Right hindlimb (tissue), 1 donor: ENCODE measurements at places on chromosomes 3 and 15.

DNA sequence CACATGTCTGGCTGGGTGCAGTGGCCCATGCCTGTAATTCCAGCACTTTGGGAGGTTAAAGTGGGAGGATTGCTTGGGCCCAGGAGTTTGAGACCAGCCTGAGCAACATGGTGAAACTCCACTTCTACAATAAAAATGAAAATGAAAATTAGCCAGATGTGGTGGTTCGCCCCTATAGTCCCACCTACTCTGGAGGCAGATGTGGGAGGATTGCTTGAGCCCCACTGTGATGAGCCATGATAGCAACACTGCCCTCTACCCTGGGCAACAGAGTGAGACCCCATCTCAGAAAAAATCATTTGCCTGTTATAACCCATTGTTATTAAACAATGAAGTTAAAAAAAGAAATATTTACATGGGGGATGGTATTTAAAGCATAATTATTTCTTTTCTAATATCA is 240.1 kb upstream of the ZPLD1 start:
- no peak for DNase-seq

- no peak for DNase-seq
Measured at GRCh38 chr3:49873623-49874022, 3.9 kb upstream of the CAMKV start.

- DNase-seq: no peak
Measured at GRCh38 chr15:38299216-38299615, 46.6 kb downstream of the SPRED1 start.

- no peak for DNase-seq
Measured at GRCh38 chr3:62496503-62496902, 123.2 kb upstream of the FEZF2 start.

GRCh38 chr3:53843195-53844177 is 2.7 kb downstream of the CHDH start:
- DNase-seq: no peak

DNA sequence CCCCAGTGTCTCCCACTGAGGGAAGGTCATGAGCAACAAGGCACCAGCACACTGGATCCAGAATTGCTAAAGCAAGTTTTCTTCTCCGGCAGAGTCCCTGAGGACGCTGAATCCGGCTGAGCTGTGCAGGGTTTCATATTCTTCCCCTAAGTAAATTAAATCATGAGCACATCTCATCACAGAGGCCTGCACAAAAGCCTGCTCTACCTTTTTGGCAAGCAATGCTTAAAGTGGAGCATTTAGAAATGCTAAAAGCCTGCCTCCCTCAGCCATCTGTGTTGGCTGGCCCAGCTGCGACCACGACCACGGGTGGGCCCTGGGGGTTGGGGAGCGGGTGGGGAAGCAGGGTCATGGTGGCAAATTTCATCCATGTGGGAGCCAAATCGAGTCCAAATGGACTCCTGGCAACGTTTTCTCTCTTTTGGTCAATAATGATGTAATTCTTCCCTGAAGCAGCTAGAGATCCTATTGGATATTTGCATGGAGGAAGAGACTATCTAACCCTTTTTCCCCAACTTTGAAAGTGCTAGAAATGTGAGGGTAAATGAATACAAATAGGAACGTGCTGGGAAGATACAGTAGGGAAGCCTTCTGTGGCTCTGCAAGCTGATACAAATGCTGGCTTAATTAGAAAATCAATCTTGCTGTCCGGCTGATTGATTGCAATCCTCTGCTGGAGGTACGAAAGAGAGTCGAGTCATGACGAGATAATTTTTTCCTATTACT is 532.8 kb upstream of the TBL1XR1 start:
- DNase-seq: peak; percentile 92

- DNase-seq: no peak
Measured at GRCh38 chr3:12724794-12725193, 34.3 kb downstream of the TMEM40 start.

GRCh38 chr3:98768961-98769360 is 5.8 kb downstream of the ST3GAL6 start:
- DNase-seq: no peak

GRCh38 chr15:86691091-86691663 is 611.5 kb downstream of the AGBL1 start:
- DNase-seq: no peak

- DNase-seq: no peak
Measured at GRCh38 chr3:97694876-97695275, 69.7 kb upstream of the ARL6 start.

DNA sequence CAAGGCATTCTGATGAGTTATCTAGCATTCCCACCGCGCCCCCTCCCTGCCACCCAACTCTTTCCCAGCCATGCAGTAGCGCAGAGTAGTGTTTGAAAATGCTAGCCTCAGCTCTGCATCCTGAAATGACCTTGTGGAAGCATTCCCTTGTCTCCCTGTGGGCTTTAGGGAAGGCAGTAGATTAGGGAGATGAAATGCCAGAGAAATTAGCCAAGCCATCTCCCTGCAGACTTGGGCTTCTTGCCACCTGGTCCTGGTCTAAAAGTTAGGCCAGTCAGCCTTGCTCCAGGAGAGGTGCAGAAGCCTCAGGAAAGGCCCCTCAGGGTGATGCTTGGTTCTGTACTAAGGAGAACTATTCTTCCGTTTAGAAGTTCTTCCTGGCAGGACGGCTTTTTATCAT is 231.2 kb downstream of the CACNA2D3 start:
- no peak for DNase-seq

DNA sequence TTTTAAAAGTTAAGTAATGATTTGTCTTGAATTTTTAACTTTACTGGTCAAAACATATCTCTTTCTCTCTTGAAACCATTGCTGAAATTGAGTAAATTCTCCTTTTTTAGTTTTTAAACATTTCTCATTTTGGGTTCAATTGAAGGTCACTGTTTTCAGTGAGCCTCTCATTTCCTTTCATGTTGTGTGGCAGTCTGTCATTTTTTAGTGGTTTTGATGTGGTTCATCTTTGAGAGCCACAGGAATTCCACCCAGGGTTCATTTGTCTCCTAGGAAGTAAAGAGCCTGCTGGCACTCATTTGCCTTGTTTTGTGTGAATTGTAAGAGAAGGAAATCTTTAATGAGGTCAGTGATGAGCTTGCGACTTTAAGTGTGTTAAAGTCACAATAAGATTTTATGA is 10.4 kb downstream of the CLDN11 start:
- DNase-seq: no peak

DNA sequence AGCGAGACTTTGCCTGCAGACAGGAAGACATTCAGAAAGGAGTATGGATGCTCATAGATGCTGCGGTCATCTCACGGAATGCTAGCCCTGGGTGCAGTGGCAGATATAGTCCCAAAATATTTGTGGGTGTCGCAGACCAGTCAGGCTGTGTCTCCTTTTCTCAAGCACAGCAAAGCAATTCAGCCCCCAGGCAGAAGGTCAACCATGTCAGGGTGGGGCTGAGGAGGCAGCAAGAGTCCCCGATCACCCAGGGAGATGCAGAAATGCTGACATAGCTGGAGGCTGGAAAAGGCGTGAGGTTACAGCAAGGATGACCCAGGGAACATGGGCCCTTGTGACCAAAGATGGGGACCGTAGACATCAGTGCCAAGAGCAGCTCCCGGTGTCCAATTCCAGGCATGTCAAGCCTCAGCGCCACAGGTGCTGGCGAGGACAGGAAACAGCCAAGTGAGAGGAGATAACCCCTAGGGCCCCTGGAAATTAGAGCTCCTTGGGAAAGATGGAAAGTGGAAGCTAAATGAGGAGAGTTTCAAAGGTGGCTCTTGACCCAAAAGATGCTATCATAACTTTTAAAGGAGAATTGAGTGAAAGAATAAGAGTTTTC is 81.2 kb upstream of the ABHD17C start:
- no peak for DNase-seq

DNA sequence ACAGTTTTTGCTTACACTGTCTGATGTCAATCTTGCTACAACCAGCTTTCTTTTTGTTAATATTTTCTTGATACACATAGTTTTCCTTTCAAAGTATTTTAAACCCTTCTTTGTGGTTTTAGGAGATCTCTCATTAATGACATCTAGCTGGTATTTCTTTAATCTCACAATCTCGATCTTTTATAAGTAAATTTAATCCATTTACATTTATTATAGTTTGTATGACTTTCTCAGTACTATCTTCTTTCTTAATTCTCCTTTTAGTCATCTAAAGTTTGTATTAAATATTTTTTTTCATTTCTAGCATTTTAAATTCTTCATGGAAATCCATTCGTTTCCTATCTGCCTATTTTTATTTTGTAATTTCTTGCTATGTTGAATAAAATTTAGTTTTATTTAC is 55.4 kb downstream of the MRPL3 start:
- DNase-seq: no peak

GRCh38 chr3:66582721-66583423 is 82.0 kb upstream of the LRIG1 start:
- peak; percentile 77 for DNase-seq

DNA sequence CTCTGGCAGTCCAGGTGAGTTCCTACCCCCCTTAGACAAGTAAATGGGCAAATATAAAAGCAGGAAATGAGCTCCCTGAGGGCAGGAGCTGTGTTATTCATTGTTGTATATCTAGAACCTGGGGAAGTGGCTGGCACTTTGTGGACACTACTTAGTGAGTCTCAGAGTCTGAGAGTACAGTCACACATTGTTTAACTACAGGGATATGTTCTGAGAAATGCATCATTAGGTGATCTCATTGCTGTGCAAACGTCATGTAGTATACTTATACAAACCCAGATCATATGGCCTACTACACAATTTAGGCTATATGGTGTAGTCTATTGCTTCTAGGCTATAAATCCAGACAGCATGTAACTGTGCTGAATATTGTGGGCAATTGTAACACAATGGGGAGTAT is 52.4 kb downstream of the DRD3 start:
- no peak for DNase-seq

GRCh38 chr3:66499881-66500575 is 794 bp downstream of the LRIG1 start:
- peak; percentile 57 for DNase-seq

- no peak for DNase-seq
Measured at GRCh38 chr3:185207931-185208746, 45.7 kb downstream of the EHHADH start.

- DNase-seq: peak; percentile 41
Measured at GRCh38 chr3:159260049-159260662, 458.3 kb downstream of the MFSD1 start.
